Fibroblast of mammary gland (primary cell): ENCODE measurements at places on chromosomes 3 and 15.
A peak's percentile ranks its signal among the peaks of the same experiment; 100 is the strongest.

DNA sequence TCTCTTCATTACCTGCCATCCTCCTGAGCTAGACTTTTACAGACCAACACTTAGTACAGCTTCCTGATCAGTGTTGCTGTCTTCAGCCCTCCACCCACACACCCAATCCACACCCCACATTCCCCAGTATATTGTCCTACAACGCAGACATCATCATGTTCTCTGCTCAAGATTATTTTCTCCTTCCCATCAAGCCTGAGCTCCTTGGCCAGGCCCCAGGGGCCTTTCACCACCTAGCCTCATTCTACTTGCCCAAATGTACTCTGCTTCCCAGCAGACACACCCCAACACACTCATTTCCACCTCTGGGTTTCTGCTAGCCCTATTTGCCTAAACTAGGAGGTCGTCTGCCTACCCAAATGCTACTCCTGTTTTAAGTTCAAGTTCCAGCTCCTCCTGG lies 37.0 kb downstream of the DAPK2 start:
- DNase-seq, result peak; percentile 53

GRCh38 chr15:99682455-99682854 lies 50.8 kb downstream of the LYSMD4 start:
- peak; percentile 93 for DNase-seq

DNA sequence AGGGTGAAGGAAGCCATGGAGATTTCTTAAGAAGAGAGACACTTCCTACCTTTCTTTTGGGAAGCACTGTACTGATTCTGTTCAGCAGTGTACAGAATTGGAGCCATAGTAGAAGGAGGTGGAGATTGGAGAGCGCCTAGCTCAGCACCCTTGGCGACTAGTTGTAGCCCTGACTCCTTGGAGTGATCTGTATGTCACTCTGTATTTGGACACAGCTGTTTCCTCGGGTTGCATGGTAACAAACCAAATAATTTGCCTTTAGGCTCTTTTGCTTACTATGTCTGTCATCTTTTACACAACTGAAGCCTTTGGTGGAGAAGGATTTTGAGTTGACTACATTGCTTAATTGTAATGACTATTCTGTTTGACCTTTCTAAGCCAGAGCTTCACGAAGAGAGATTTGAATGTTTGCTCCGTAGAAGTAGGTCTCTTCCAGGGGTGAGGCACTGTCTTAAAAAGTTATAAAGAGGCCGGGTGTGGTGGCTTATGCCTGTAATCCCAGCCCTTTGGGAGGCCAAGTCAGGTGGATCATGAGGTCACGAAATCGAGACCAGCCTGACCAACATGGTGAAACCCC lies 77.1 kb downstream of the AKAP13 start:
- no peak for DNase-seq

DNA sequence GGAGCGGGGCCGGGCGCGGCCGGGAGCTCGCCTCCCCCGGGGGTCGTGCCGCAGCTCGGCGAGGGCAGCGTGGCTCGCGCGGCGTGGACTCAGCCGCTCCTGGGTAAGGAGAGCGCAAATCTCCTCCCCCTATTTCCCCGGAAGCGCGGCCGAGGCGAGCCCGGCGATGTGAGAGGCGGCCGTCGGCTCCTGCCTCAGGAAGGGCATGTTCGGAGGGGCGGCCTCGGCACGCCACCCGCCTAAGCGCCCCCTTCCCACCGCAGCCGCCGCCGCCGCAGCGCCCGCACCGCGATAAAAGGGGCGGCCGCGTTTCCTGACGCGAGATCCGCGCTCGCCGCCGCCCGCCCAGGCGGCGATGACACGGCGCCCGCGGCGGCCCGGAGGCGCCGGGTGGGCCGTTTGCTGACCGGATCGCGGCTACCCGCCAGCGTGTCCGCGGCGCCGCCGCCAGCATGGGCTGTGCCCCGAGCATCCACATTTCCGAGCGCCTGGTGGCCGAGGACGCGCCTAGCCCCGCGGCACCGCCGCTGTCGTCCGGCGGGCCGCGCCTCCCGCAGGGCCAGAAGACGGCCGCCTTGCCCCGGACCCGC lies at the start of gene PDE8A:
Gene PDE8A, plus strand, starts transcription at position 146 of the 590 bp plus-strand sequence. Its CDS starts 307 bp downstream, at position 453.
- peak; percentile 21 for DNase-seq

DNA sequence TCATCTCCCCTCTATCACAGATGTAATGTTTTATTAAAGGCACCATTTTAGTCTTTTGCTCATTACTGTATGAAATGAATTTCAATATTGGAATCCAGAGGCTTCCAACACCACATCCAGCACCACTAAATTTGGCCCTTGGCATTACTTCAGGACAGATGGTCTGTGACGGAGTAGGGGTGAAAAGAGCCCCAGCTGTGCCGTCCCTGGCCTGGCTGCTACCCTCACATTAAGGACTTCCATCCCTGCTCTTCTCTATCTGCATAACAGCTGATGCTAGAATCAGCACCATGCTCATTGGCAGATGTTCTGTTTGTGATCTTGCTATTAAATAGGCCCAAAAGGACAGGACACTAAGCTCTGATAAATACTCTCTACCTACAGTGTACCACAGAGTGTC lies 152.9 kb downstream of the IL1RAP start:
- no peak for DNase-seq

- DNase-seq, result peak; percentile 46
Measured at GRCh38 chr3:86563400-86563970, 427.5 kb downstream of the VGLL3 start.

- DNase-seq, result no peak
Measured at GRCh38 chr3:53531749-53532148, 37.3 kb downstream of the CACNA1D start.

DNA sequence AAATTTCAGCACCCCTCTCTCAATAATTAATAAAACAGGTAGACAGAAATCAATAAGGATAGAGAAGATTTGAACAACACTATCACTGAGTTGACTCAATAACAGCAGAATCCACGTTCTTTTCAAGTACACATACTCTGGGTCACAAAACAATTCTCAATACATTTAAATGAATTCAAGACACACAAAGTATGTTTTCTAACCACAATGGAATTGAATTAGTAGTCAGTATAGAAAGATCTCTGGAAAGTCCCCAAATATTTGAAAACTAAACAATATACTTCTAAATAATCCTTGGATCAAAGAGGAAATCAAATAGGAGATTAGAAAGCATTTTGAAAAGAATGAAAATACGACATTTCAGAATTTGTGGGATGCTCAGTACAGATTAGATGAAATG lies 40.0 kb downstream of the TKT start:
- no peak for DNase-seq

GRCh38 chr3:195522254-195523023 lies 20.7 kb downstream of the PPP1R2 start:
- DNase-seq, result peak; percentile 55

- DNase-seq, result no peak
Measured at GRCh38 chr3:37139567-37140052, 34.8 kb downstream of the LRRFIP2 start.

- DNase-seq, result no peak
Measured at GRCh38 chr3:45017821-45018220, 8.3 kb upstream of the CLEC3B start.

DNA sequence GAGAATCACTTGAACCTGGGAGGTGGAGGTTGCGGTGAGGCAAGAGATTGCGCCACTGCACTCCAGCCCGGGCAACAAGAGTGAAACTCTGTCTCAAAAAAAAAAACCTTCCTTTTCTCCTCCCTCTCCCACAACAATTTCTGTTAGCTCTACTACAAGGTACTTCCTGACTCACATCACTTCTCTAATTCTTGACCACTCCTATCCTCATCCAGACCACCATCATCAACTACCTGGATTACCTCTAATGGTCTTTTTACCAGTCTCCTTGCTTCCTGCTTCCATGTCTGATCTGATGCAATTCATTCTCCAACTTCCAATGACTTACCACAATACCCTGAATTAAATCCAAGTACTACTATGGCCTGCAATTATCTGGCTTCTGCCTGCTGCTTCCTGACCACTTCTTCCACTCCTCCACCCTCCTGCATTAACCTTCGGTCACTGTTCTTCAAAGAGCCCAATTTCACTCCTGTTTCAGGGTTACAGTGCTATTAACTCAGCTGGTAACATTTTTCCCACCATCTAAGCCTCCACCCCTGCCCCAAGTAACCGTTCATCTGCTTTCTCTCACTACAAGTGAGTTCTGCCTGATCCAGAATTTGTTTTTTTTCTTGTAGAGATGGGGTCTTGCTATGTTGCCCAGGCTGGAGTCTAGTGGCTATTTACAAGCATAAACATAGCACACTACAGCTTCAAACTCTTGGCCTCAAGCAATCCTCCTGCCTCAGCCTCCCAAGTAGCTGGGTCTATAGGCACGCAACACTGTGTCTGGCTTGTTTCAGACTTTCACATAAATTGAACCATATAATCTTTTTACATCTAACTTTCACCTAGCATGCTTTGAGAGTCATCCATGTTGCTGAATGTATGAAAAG lies 27.8 kb downstream of the DCAF1 start:
- DNase-seq, result no peak

- peak; percentile 18 for DNase-seq
Measured at GRCh38 chr3:121660356-121661171, at the start of gene HCLS1. Gene HCLS1 (minus strand): TSS chr3:121660903. CDS start chr3:121658347, 2,556 bp downstream.

DNA sequence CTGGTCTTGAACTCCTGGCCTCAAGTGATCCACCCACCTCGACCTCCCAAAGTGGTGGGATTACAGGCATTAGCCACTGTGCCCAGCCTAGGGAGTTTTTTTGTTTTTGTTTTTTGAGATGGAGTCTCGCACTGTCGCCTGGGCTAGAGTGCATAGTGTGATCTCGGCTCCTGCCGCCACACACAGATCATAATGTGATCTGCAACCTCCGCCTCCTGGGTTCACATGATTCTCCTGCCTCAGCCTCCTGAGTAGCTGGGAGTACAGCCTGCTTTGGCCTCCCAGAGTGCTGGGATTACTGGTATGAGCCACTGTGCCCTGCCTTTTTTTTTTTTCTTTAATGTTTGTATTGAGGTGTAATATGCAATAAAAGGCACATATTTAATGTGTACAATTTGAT lies 78.2 kb downstream of the SMAD3 start:
- DNase-seq, result no peak

- DNase-seq, result no peak
Measured at GRCh38 chr3:36319680-36320079, 60.6 kb upstream of the STAC start.

DNA sequence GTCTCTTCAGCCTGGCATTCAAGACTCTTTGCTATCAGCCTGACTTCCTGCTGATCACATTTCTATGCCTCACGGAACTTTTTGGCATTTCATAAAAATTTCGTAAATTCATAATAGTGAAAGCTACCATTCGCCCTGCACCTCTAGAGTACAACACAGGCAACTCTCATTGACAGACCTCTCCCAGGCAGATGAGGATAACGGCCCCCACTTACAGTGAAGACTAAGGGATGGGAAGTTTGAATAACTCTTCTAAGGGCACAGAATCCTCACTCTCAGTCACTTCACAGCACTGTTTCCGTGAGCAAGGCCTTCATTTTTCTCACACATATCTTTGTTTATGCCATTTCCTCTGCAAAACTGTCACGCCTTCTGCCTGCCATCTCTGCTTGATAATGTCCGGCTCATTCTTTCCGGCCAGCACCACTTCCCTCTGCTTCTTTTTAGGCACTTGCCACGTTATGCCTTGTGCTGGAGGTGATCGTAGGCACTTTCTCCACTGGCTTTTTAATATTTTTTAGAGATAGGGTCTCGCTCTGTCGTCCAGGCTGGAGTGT lies 224.1 kb upstream of the HES1 start:
- DNase-seq, result no peak

DNA sequence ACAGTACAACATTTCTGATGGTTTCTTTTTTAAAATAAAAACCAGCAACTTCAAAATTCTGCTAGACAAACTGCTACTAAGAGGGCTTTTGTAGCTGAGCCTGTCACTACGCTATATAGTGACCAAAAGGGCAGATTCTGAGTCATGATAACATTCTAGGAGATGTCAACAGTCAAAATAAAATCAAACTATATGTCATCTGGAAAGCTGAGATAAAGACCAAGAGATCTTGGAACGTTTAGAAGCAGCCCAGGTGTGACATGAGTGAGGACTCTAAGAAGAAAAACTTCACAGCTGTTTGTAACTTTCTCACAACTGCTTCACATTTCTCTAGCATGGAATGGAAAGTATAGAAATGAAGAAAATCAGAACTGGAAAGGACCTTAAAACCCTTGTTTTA lies 84.6 kb downstream of the FILIP1L start:
- DNase-seq, result no peak

DNA sequence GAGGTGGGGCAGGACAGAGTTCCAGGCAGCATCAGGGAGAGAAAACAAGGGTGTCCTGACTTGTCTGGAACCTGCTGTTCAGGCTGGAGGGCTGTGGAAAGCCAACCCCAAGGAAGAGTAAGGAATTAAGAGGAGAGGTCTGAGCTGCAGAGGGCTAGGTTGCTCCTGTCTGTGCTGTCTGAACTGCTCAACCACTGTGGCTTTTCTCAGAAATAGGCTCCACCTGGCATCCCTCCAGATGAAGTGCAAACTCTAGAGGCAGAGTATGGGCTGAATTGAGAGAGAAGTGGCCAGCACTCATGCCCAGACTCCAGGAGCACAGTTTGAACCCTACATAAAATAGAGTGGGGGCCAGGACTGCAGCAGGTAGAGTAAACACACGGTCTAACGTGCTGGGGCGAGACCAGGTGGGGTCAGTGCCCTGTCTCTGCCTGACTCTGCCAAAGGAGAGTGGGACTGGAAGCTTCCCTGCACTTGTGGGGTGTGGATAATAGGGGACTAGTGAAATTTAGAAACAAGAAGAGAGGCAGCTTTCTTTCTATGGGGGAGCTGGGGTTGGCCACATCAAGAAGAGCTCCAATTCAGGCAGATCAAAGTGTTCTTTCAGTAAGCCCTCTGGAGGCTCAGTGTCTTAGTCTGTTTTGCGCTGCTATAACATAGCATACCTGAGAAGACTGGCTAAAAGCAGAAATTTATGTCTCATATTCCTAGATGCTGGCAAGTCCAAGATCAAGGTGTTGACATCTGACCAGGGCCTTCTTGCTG lies 28.0 kb upstream of the MNS1 start:
- no peak for DNase-seq

DNA sequence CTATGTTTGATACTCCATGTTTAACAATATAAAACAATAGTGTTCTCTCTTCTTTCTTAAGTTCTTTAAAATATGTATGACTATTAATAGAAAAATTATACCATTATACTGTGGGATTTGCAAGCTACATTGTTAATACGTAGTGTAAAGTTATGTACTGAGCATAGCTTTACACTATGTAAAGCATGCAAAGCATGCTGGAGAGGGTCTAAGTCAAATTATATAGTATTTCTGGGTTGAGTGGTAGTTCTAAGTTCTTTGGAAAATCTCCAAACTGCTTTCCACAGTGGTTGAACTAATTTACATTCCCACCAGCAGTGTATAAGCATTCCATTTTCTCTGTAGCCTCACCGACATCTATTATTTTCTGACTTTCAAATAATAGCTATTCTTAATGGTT lies 253.0 kb downstream of the RAP2B start:
- DNase-seq, result no peak
